Transverse colon (tissue), 4 donors: ENCODE measurements at places on chromosomes 3 and 15. TPM values are rescaled to one million over a fixed set of nuclear protein-coding genes. Genes with fewer than 3 reads are reported as not detected.

Gene FHIT
- total RNA-seq, result 7.5 TPM

Gene GUCA1C
- not detected for total RNA-seq

Gene KCNH8
- 1.00 TPM for total RNA-seq

Gene SCN5A
- not detected for total RNA-seq

Gene INKA1
- total RNA-seq, result not detected

Gene GPR27
- 1.1 TPM for total RNA-seq

Gene P2RY14
- total RNA-seq, result 0.60 TPM

Gene PIGZ
- total RNA-seq, result 155 TPM

Gene CPNE9
- total RNA-seq, result not detected

Gene NRG4
- total RNA-seq, result 5.1 TPM

Gene GOLGA8G
- not detected for total RNA-seq

Gene UQCRC1
- total RNA-seq, result 613 TPM

Gene ROPN1
- total RNA-seq, result 3.0 TPM

Gene ERICH6
- not detected for total RNA-seq

Gene KCNMB2
- total RNA-seq, result not detected

Gene DHX36
- total RNA-seq, result 113 TPM

Gene SLC9C1
- not detected for total RNA-seq

Gene TGFBR2
- 120 TPM for total RNA-seq

Gene SI
- 10.8 TPM for total RNA-seq

Gene IQCF5
- not detected for total RNA-seq

Gene RBM6
- total RNA-seq, result 166 TPM

Gene ECE2
- not detected for total RNA-seq

Gene GABRA5
- total RNA-seq, result not detected

Gene CLDN16
- total RNA-seq, result not detected

Gene RBPMS2
- 5.2 TPM for total RNA-seq
